Mesothelial cell of epicardium (in vitro differentiated cells): ENCODE measurements at places on chromosomes 11 and 22. TPM values are rescaled to one million over a fixed set of nuclear protein-coding genes. Genes with fewer than 3 reads are reported as not detected.

The PCNX3 gene
- 59.0 to 61.8 TPM (median 61.3 TPM) in 3 replicates for total RNA-seq

- peaks cover 44% of the 10 kb centered on the region for H3K4me1 ChIP-seq
- peaks cover 12% of the 10 kb centered on the region for H3K27me3 ChIP-seq
- no peak overlapping the region for H3K27ac ChIP-seq
- DNase-seq: no peak
- H3K4me3 ChIP-seq: no peak overlapping the region
- H3K36me3 ChIP-seq: no peaks in the 10 kb centered on the region
These were observed 5.3 kb downstream of the GAS2 start for GRCh38 chr11:22671751-22672150.

DNA sequence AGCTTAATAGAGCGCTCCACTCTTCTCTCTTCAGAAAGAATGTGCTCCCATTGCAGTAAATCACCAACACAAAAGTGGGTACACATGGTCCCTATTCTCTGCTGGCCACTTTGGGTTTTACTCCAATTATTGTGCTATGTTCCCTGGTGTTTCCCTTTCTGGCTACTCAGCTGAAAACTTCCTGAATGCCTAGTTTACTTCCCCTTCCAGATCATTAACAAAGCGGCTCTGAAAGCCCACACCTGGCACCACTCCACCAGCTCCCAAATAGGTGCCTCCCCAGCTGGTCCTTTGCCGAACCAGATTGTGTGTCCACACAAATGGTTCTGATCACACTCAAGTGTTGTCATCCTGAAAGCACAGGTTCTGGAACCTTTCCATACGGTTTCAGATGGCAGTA is 443.7 kb downstream of the NTM start:
- no peak for DNase-seq
- H3K27ac ChIP-seq: no peak overlapping the region
- peaks cover 40% of the 10 kb centered on the region for H3K27me3 ChIP-seq
- H3K4me3 ChIP-seq: no peak overlapping the region
- H3K4me1 ChIP-seq: peaks cover 3% of the 10 kb centered on the region

GRCh38 chr11:115364896-115365295 is 139.3 kb downstream of the CADM1 start:
- no peaks in the 10 kb centered on the region for H3K36me3 ChIP-seq
- no peak overlapping the region for H3K27ac ChIP-seq
- no peaks in the 10 kb centered on the region for H3K27me3 ChIP-seq
- H3K4me1 ChIP-seq: peaks cover 12% of the 10 kb centered on the region
